Activated CD8-positive, alpha-beta T cell treated with anti-CD3 and anti-CD28 coated beads, Interleukin-2, amount 10 ng/mL, durations not matched to agents 7 days and 5 days (primary cell): ENCODE measurements at places on chromosomes 13 and 19. TPM values are rescaled to one million over a fixed set of nuclear protein-coding genes. Genes with fewer than 3 reads are reported as not detected.

Gene FPR2
- not detected for total RNA-seq

Gene CGB2
- not detected for total RNA-seq

Gene PRODH2
- not detected for total RNA-seq

Gene UNC13A
- 0.03 TPM for total RNA-seq

Gene GRIK5
- 0.37 TPM for total RNA-seq

Gene LYL1
- 3.8 TPM for total RNA-seq

Gene FGF22
- not detected for total RNA-seq

Gene C1QTNF9B
- not detected for total RNA-seq

Gene OR4F17
- total RNA-seq: not detected

Gene ASF1B
- total RNA-seq: 131 TPM

Gene COL5A3
- 0.18 TPM for total RNA-seq

Gene NALCN
- not detected for total RNA-seq

Gene EHD2
- total RNA-seq: 0.34 TPM

Gene PRR20E
- total RNA-seq: not detected

Gene FCHO1
- total RNA-seq: 58.1 TPM

Gene SERTAD3
- total RNA-seq: 10.0 TPM

Gene F2RL3
- 0.74 TPM for total RNA-seq

Gene GSX1
- not detected for total RNA-seq
